Stimulated activated CD8-positive, alpha-beta memory T cell treated with anti-CD3 and anti-CD28 coated beads, Interleukin-15, amount 100 ng/mL, for 4 hours (primary cell): ENCODE measurements at places on chromosomes 3 and 15.

- no peak for DNase-seq
These were observed 27.7 kb downstream of the ACKR4 start for GRCh38 chr3:132624790-132625189.

GRCh38 chr15:47820057-47820746, 102.9 kb downstream of the SEMA6D start:
- no peak for DNase-seq

- DNase-seq, result no peak
These were observed 56.5 kb downstream of the ACAD9 start for GRCh38 chr3:128935922-128936321.

DNA sequence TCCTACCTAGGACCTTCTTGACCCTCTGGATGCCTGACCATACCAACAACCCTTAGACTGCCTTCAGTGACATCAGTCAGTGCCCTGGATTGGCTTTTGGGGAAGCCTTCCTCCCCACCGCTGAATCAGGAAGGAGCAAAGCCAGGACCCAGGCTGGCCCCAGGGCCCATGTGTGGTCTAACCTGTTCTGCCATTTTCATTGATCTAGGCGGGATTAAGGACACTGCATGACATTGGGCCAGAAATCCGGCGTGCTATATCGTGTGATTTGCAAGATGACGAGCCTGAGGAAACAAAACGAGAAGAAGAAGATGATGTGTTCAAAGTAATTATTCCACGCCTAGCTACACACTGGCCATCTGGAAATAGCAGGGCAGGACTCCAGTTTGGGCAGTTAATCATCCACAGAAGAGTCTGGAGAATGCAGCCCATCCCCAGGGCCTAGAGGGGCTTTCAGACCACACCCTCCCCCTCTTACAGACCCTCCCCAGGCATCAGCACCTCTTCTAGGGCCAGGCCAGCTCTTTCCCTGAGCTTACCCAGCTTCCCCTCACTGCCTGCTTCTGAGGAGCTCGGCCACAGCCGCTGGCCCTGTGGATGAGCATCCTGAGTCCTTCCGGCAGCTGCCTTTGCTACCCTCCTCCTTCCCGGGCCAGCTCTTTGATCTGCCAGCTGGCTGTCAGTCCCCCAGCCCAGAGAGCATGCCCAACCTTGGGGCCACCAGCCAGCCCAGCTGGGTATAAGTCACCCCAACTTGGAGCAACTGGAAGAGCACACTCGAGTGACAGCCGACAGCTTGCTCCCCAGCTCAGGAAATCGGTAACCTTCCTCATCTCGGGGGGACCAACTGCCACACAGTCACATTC, 45.9 kb downstream of the CHDH start:
- DNase-seq, result no peak

- no peak for DNase-seq
These were observed 328.3 kb upstream of the CHRM5 start for GRCh38 chr15:33639978-33640377.

GRCh38 chr3:51735039-51735438, 28.2 kb downstream of the GRM2 start:
- no peak for DNase-seq

DNA sequence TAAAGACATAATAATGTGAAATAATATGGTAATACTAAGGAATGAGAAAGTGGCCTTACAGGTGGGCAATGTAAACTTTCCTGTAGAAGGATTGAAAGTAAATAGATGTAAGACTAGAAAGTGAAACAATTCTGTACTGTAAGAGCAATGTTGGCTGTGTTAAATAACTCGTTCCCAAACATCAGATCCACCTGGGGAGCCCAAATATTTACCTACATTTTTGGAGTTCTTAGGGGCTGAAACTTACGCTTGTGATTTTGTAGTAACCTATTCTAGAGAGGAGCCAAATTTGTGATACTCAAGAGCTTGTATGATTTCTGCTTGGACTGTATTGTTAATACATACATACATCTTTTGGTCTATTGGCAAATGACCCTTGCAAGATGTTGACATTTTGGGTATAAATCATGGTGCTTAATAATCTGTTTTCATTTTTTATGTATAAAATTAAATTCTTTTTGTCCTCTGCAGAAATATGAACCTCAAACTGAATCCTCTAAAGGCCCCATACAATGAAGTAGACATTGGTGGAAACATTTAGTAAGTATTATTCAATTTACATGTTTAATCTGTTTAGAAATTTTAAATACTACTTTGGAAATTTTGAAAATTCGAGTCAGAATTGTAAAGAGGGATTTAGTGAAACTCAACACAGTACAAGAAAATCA, 8.5 kb upstream of the CHD2 start:
- no peak for DNase-seq

GRCh38 chr15:82846621-82847020, 37.2 kb downstream of the WHAMM start:
- DNase-seq, result no peak

GRCh38 chr15:58762285-58762684, 8.8 kb upstream of the MINDY2 start:
- no peak for DNase-seq

GRCh38 chr15:33831646-33832045, 136.7 kb upstream of the CHRM5 start:
- no peak for DNase-seq

GRCh38 chr15:73394782-73395181, 26.0 kb upstream of the HCN4 start:
- no peak for DNase-seq
